ENCODE measurements at places on chromosomes 11 and 22. TPM values are rescaled to one million over a fixed set of nuclear protein-coding genes. Genes with fewer than 3 reads are reported as not detected.
A peak's percentile ranks its signal among the peaks of the same experiment; 100 is the strongest.

GRCh38 chr11:34975482-34975881 lies 59.1 kb downstream of the PDHX start:
- peaks cover 5% of the 10 kb centered on the region for H3K36me3 ChIP-seq
- H3K27me3 ChIP-seq, result no peaks in the 10 kb centered on the region
- no peaks in the 10 kb centered on the region for H3K4me1 ChIP-seq

DNA sequence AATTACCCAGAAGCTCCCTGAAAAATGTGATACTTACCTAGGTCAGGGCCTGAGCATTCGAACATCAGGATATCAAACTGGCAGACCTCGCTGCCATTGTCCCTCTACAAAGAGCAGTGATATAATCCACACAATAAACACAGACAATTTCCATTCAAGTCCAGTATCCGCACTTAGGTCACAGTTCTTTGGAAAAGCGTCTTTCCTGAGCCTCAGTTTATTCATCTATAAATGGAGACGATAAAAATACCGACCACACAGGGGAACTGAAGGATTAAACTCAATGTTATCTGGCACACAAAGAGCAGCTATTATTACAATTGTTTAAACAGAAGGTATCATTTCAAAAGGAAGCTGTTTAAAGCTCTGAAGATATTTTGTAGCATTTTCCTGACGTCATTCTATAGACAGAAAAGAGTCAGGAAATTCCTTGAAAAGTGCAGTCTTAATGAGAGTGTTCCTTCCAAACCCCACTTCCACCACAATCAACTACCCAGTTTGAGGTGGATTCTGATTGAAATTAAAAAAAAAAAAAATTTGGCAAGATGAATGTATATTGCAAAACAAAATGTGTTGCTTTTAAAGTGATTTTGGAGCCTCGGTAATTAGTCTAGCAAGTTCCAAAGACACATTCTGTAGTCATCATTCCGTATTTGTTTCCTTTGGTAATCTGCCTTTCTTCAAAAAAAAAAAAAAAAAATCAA lies 47.2 kb upstream of the IGSF9B start:
- H3K36me3 ChIP-seq, result no peaks in the 10 kb centered on the region
- no peak overlapping the region for H3K27ac ChIP-seq
- H3K4me3 ChIP-seq, result no peak overlapping the region

DNA sequence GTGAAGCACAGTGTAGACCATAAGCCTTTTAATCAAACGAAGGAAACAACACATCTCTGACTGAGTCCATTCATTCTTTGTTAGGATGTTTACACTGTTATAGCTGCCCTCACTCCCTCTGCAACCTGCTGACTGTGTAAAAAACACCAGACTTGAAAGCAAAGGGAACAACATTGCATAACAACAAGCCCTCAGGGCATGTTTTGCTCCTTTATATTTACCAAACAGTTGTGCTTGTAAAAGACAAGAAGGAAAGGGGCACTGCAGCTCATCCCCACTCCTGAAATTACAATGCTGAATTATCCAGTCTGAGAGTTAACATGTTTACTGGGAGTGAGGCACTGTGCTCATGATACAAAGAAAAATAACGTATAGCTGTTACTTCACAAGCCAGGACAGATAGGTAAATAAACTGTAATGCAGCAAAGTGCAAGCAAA lies 46.4 kb downstream of the RAB30 start:
- no peak for DNase-seq
- no peaks in the 10 kb centered on the region for H3K27me3 ChIP-seq
- H3K4me3 ChIP-seq, result no peak overlapping the region
- no peaks in the 10 kb centered on the region for H3K4me1 ChIP-seq
- no peak overlapping the region for H3K27ac ChIP-seq

DNA sequence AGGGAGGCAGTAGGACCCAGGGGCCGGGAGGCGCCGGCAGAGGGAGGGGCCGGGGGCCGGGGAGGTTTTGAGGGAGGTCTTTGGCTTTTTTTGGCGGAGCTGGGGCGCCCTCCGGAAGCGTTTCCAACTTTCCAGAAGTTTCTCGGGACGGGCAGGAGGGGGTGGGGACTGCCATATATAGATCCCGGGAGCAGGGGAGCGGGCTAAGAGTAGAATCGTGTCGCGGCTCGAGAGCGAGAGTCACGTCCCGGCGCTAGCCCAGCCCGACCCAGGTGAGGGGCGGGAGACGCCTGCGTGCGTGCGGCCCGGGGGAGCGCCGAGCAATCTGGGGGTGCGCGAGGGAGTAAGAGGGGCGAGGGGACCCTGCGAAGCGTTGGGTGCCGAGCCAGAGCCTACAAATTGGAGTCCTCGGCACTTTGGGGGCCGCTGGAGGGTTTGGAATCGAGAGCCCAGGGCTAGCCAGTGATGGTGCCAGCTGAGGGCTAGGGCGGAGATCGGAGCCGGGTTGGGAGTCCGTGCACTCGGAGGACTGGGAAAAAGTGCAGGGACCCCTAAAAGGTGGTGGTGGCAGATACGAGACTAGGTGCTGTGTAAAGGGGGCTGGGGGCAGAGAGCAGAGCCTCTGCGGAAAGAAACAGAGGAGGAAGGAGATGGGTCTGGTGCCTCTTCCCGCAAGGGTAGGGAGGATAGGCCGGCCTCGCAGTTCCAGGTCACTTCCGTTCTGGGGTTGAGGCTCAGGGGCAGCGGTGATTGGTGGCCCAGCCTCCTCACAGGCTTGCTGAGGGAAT lies at the start of gene SERPINH1:
Gene SERPINH1 (plus strand): TSS at position 206 of the 788 bp plus-strand sequence. CDS start 4,097 bp downstream, outside the sequence.
- H3K4me1 ChIP-seq, result peaks cover 52% of the 10 kb centered on the region
- DNase-seq, result peak; percentile 91
- H3K27me3 ChIP-seq, result no peaks in the 10 kb centered on the region
- H3K4me3 ChIP-seq, result peak within 1 kb of the TSS; percentile 99
- H3K27ac ChIP-seq, result peak within 1 kb of the TSS; percentile 100

GRCh38 chr22:29704528-29705285 lies 15.1 kb upstream of the CABP7 start:
- peak; percentile 83 for DNase-seq
- no peaks in the 10 kb centered on the region for H3K4me1 ChIP-seq
- H3K4me3 ChIP-seq, result no peak overlapping the region
- H3K27ac ChIP-seq, result no peak overlapping the region
- H3K36me3 ChIP-seq, result no peaks in the 10 kb centered on the region

- H3K27ac ChIP-seq, result no peak overlapping the region
- H3K4me3 ChIP-seq, result no peak overlapping the region
- H3K27me3 ChIP-seq, result no peaks in the 10 kb centered on the region
- H3K4me1 ChIP-seq, result no peaks in the 10 kb centered on the region
These were observed 659.4 kb downstream of the TBC1D22A start for GRCh38 chr22:47421846-47422245.

DNA sequence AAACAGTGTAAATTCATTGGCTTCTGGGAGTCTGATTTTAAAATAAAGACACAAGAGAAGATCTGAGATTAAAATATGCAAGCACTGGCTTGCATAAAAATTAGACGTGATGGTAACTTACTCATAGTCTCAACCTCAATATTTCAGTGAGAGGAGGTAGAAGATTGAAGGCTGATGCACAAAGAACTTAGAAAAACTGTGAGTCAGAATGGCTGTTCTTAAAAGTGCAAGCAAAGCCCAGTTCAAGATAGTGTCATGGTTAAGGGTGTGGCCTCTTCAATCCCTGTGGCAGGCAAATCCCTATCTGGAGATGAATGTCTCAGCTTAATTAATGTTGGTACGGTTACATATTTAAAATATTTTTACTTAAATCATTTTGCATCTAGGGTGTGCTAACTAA lies 33.6 kb upstream of the FIBIN start:
- H3K27me3 ChIP-seq, result no peaks in the 10 kb centered on the region
- DNase-seq, result no peak
- H3K27ac ChIP-seq, result no peak overlapping the region
- H3K4me1 ChIP-seq, result no peaks in the 10 kb centered on the region

GRCh38 chr11:26201411-26201810 lies 130.5 kb upstream of the ANO3 start:
- no peaks in the 10 kb centered on the region for H3K27me3 ChIP-seq
- no peak overlapping the region for H3K27ac ChIP-seq
- H3K36me3 ChIP-seq, result no peaks in the 10 kb centered on the region
- DNase-seq, result no peak
- H3K4me1 ChIP-seq, result no peaks in the 10 kb centered on the region

DNA sequence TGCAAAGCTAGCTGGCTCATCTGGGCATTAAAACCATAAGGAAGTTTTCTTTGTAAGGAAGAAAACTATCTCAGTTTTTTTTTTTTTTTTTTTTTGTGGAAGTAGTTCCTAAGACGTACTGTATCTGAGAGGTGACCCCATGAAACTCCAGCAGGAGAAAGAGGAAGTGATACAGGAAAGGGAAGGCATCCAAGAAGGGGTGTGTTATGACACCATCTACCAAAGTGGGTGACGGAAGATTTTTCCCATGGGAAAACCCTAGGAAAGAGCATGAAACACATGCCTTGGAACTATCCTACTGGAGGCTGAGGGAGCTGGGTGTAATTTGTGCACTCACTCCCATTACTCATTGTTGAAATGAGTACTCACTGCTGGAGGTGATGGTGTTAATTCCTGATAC lies 63.8 kb upstream of the ARHGAP20 start:
- no peak overlapping the region for H3K27ac ChIP-seq
- no peaks in the 10 kb centered on the region for H3K36me3 ChIP-seq
- DNase-seq, result no peak
- H3K4me1 ChIP-seq, result no peaks in the 10 kb centered on the region
- H3K27me3 ChIP-seq, result no peaks in the 10 kb centered on the region
- H3K4me3 ChIP-seq, result no peak overlapping the region

DNA sequence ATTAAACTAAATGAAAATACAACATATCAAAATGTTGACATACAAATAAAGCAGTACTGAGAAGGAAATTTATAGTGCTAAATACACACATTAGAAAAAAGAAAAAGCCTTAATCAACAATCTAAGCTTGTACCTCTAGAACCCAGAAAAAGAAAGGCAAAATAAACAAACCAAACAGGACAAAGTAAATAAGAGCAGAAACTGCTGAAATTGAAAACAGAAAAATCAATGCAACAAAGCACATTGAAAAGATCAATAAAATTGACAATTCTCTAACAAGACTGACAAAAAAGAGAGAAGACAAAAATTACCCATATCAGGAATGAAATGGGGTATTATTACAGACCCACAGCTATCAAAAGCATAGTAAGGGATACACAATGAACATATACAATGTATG lies 21.0 kb downstream of the DCUN1D5 start:
- H3K4me1 ChIP-seq, result no peaks in the 10 kb centered on the region
- no peaks in the 10 kb centered on the region for H3K27me3 ChIP-seq
- DNase-seq, result no peak
- no peaks in the 10 kb centered on the region for H3K36me3 ChIP-seq
- no peak overlapping the region for H3K27ac ChIP-seq
- H3K4me3 ChIP-seq, result no peak overlapping the region

DNA sequence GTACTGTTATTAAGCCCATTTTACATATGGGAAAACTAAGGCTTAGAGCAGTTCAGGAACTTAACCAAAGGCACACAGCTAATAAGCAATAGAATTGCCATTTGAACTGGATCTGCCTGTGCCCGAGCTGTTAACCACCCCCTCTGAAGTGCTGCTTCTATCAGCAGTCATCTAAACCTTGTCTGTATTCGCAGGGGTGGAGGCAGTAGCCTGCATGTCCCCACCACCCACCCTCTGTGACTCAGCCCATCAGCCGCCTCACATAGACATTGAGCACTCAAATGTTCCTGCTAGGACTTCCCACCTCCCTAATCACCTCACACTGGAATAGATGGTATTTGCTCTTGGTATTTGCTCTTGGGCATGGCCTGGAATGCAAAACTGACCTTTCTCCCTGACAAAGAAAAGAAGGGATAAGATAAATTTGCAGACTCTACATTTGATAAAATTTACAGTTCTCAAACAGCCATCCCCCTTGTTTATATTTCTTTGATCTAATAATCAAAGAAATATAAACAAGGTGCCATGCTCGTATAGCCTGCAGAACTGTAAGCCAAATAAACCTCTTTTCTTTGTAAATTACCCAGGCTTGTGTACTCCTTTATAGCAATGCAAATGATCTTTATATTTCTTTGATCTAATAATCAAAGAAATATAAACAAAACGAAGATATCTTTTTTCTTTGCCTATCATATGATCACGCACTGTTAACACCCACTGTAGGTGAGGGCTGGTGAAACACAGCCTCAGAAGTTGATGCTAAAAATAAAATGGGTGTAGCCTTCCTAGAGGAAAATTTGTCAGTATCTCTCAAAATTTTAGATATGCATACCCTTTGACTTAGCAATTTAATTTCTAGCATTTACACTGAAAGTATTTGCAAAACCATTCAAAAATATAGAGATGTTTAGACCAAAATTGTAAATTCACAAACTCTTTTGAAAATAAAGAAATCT lies 15.9 kb downstream of the DKK3 start:
- no peak overlapping the region for H3K4me3 ChIP-seq
- no peaks in the 10 kb centered on the region for H3K36me3 ChIP-seq
- H3K4me1 ChIP-seq, result no peaks in the 10 kb centered on the region
- DNase-seq, result no peak
- no peaks in the 10 kb centered on the region for H3K27me3 ChIP-seq

- H3K27me3 ChIP-seq, result no peaks in the 10 kb centered on the region
- H3K4me3 ChIP-seq, result no peak overlapping the region
- H3K4me1 ChIP-seq, result no peaks in the 10 kb centered on the region
- H3K36me3 ChIP-seq, result no peaks in the 10 kb centered on the region
- DNase-seq, result no peak
- no peak overlapping the region for H3K27ac ChIP-seq
These were observed 941.3 kb downstream of the OPCML start for GRCh38 chr11:132590986-132591385.

GRCh38 chr11:8732748-8733241 lies 50.2 kb downstream of the RPL27A start:
- H3K4me1 ChIP-seq, result peaks cover 9% of the 10 kb centered on the region
- no peaks in the 10 kb centered on the region for H3K27me3 ChIP-seq
- H3K27ac ChIP-seq, result peak overlapping the region; percentile 0
- no peaks in the 10 kb centered on the region for H3K36me3 ChIP-seq
- H3K4me3 ChIP-seq, result no peak overlapping the region

DNA sequence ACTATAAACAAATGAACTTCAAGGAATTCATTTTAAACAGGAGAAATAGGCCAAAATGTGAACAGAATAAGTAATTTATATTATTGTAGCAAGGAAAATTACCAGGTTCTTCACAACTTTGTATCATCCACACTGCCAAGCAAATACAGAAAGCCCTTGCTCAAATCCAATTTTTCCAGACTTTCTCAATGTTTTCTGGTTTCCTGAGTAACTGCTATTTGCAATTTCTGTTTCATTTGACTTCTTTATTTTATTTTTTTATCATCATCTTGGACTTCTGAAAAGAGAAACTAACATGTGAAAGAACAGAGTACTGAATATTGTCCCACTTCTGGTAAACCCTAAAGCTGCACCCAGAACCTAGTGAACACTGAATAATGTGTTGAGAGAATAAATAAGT lies 61.0 kb downstream of the SLC1A2 start:
- DNase-seq, result no peak
- no peak overlapping the region for H3K4me3 ChIP-seq
- H3K4me1 ChIP-seq, result no peaks in the 10 kb centered on the region

The CNTF gene
- total RNA-seq, result 1.2 TPM

The PARVG gene
- 20.9 TPM for total RNA-seq

The OR10W1 gene
- total RNA-seq, result not detected

The KRTAP5-9 gene
- 0.66 TPM for total RNA-seq

The MPZL3 gene
- 10.0 TPM for total RNA-seq

The TIGD3 gene
- 0.19 TPM for total RNA-seq

The CBL gene
- total RNA-seq, result 20.6 TPM

Data from kidney (tissue), 22 donors.